Activated T-cell treated with anti-CD3 and anti-CD28 coated beads, Interleukin-2, amount 50 U/mL, for 1 hour (primary cell): ENCODE measurements at places on chromosomes 3 and 15.

DNA sequence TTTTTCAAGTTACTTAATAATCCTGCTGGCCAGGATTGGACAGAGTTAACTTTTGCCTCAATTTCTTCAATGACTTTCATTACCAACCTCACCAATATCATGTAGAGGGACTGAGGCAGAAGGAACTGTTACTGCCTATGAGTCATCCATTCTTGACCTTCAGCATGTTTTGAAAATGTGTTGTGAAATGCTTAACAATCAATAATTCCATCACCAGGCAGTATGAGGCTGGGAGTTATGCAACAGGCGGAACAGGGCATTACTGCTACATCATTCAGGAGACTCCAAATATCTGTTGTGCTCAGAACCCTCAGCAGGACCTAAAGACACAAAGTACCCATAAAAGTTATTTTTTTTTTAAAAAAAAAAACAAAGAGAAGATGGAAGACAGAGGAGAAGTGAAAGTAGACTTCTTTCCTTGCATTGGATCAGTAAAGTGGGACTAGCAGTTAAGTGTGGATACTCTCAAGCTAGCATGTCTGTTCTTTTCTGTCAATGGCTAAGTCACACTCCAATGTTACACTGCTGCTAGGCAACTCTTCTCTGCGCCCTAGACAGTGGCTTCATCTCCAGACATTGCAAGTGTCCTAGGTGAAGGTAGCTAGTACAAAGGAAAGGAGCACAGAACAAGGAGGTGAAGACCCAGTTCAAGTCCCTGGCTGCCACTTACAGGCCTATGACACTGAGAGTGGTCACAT is 184.9 kb upstream of the LPP start:
- DNase-seq, result no peak

- DNase-seq, result no peak
Observed at GRCh38 chr3:130956721-130957120, 62.8 kb downstream of the ATP2C1 start.

DNA sequence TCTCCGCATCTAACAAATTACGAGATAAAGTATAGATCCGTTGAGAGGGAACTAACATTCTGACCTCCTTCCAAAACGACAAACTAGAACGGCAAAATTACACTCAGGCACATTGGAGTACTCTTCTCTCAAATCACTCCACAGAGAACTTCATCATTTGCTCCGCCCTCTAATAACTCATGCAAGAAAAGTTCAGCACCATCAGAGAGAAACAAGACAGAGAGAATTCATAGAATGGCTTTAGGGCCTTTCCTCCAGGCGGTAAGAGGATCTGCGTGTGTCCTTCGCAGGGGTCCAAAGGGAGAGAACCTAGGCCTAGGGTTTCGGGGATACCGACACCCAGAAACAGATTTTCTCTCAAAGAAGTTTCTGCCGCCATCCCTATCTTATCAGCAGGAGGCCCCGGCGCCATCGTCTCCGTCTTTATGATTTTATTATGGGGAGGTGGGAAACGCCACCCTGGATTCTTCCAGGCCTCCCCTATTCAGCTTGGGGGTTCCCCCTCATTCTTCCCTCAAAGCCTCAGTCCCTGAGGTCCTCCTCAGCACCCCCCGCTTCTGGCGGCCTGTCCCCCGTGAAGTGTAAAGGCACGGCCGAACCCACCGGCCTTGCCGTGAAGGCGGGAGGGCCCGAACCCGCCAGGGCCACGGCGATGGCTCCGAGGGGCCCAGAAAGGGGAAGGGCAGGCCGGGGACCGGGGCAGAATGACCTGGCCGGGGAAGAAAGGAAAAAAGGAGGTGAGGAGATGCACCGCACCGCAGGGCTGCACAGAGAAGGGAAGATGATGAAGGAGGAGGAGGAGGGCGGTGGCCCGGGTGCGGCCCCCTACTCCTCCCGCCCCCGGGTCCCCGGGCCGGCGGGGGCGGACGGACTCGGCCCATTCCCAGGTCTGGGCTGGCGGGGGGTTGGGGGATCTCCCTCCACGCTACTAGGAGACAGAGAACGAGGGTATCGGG is 768 bp downstream of the UBXN7 start:
- peak; percentile 51 for DNase-seq

- no peak for DNase-seq
Observed at GRCh38 chr15:67021455-67021854, 43.9 kb upstream of the SMAD3 start.

GRCh38 chr3:144429719-144430121 is 458.1 kb downstream of the DIPK2A start:
- no peak for DNase-seq

DNA sequence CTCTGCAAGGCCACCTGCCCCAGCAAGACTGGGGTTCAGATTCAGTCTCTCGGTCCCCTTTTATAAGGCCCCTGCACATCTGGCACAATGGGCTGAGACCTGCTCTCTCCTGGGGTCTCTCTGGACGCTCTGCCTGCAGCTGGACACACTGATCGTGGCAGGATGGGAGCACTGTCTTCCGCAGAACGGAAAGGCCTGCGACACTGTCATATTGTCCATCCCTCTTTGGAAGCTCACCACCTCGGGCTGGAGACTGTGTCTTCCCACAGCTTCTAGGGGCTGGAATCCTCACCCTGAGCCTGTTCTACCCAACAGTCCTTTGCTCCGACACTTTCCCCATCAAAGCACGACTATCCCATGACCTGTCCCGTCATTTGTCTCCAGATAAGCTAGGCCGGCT is 11.5 kb upstream of the IGDCC4 start:
- no peak for DNase-seq

DNA sequence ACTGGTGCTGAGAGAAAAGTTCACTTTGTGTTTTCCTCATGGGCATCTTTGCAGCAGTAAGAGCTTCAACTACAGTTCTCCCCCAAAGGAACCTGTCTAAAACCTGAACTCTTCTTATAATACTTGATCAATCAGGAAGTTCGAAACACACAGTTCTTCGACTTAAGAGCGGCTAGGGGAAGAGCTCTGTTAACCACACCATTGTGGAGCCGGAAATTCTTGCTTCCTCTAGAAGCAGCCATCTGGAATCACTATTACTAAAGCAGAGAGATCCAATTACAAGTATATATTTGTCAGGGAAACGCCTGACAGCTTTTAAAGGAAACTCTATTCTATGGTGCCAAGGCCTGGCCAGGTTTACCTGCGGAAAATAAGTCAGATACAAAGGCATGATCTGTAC is 337.3 kb upstream of the CBLB start:
- no peak for DNase-seq

GRCh38 chr3:16496408-16497222 is 16.9 kb downstream of the RFTN1 start:
- DNase-seq, result no peak

GRCh38 chr15:84657748-84658079 is 285 bp downstream of the NMB start:
- DNase-seq, result no peak

- no peak for DNase-seq
Observed at GRCh38 chr15:33160581-33161165, 33.8 kb downstream of the FMN1 start.

- DNase-seq, result no peak
Observed at GRCh38 chr3:31534065-31534425, 1.3 kb downstream of the STT3B start.

DNA sequence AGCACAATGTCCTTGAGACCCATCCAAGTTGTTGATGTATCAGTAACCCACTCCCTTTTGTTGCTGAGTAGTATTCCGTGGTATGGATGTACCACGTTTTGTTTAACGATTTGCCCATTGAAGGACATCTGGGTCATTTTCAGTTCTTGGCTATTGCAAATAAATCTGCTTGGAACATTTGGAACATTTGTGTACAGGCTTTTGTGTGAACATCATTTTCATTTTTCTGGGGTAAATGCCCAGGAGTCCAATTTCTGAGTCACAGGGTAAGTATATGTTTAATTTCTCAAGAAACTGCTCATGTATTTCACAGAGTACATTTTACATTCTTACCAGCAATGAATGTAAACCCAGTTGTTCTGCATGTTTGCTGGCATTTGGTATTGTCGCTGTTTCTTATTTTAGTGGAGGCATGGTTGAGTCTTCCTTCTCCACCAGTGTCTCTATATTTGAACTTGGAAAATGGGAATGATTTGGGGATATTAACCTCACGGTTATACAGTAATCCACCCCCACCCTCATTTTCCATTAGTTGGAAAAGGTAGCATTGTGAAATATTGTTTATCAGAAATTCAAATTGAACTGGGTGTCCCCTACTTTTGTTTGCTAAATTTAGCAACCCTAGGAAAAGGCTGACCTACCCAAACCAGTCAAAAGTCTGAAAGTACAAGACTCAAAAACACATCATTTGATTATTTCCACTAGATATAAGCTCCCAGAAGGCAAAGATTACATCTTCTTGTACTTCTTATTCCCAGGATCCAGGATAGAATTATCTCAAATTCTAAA is 30.8 kb downstream of the POMGNT2 start:
- DNase-seq, result no peak

DNA sequence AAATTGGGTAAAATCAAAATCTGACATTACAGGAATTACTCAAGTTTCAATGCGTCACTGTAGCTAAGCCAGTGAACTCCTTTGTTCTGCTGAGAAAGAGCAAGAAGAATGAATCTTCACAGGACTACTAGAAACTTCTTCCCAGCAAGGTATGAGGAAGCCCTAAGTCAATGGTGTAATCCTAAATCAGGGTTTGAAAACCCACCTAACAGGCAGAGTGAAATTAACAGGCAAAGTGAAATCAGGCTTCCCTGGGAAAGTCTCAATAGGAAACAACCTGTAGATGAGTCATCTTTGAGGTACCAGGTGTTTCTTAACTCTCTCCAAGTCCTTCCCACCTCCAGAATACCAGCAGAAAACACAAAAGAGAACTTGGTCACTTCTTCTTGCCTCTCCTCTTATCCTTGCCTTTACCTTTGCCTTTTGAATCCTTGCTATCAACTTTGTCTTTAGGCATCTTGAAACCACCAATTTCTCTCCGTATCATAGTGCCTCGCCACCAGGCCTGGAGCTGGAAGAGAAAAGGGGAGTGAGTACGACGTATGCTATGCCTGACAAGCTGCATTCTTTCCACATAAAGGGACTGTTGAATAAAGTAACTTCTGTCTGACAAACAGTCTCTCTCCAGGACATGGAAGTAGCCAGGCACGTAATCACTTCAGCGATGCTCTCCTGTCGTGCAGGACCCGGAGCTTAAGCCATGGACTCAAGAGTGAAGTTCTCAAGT is 60.6 kb upstream of the RPL35A start:
- no peak for DNase-seq

- DNase-seq, result no peak
Observed at GRCh38 chr3:46565607-46566039, 479 bp downstream of the LRRC2 start.

- no peak for DNase-seq
Observed at GRCh38 chr3:87044409-87044808, 53.5 kb upstream of the VGLL3 start.

DNA sequence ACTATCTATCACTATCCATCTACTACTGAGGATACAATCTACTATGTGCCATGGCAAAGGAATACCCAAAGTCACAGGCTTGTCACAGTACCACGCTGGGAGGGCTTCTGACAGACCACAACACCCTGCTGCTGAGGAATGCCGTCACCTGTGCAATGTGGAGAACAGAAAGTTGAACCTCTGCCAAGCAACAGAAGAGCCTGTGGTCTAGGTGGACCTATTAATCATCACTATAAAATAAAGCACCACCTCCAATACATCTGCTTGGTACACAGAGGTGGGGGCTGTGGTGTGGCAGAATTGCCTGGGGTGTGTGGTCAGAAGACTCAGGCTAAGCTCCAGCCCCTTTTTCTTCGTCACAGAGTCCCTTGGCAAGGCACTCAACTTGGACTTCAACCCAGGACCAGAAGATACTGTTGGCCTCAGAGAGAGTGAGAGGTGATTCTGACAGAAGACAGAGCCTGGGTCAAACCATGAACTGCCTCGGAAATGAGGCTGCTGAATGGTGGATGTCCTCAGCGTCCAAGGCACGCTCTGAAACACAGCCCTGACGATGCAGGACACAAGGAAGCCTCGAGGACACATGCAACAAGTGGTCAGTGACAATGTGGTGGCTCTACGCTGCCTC is 189.4 kb upstream of the CHRNA7 start:
- DNase-seq, result no peak

DNA sequence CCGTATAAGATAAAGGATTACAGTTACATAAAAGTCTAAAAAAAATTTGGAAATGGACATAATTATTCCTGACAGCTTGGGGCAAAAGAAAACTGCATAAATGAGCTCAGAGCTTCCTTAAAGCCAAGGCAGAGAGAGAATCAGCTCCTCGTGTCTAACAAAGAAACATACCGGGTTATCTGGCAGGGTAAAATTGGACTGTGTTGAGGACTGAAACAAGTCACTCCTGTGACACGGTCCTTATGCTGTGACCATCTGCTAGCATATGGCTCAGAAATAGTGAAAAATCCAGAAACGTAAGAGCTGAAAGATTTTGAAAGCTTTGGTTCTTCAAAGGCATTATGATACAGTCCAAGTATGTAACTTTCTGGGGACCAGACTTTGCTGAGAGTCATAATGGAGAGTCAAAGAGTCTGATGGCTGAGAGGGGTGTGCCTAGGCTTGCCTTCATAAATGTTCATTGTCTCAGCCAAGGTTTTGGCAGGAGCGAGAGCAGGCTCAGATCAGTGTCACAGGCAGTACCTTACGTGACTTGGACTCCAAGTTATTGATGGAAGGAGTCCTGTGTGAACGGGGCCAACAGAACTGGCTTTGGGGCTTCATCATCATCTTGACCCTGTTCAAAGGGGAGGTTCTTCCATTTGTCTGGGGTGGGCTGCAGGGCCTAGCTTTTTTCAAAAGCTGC is 12.5 kb downstream of the MAP6D1 start:
- no peak for DNase-seq

GRCh38 chr15:88454867-88455810 is 12.0 kb downstream of the MRPL46 start:
- peak; percentile 38 for DNase-seq

GRCh38 chr15:92510163-92510882 is 116.6 kb downstream of the ST8SIA2 start:
- DNase-seq, result no peak

- DNase-seq, result no peak
Observed at GRCh38 chr3:94779699-94780098, 716.8 kb downstream of the NSUN3 start.

DNA sequence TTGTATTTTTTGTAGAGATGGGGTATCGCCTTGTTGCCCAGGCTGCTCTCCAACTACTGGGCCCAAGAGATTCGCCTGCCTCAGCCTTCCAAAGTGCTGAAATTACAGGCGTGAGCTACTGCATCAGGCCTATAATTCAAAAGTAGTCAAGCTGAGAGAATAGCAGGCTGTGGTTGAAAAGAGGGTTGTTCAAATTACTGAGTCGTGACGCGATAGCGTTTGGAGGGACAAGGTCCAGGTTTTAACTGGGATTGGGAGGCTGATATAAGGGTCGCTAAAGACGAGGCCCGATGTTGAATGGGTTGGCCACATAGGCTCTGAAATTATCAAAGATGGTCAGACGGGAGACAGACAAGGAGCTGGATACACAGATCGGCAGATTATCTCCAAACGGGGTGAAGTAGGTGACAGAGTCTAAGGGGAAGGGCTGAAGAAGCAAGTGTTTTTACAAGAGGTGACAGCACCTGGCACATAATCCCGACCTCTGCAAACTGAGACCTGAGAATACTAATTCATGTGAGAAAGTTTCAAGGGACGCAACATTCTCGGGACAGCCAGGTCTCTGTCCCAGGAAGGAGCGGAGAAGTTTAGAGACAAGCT is 759 bp upstream of the ARID3B start:
- DNase-seq, result no peak
